ENCODE measurements at places on chromosomes 11 and 22. TPM values are rescaled to one million over a fixed set of nuclear protein-coding genes. Genes with fewer than 3 reads are reported as not detected.
A peak's percentile ranks its signal among the peaks of the same experiment; 100 is the strongest.

GRCh38 chr11:48091426-48092102 is 111.2 kb downstream of the PTPRJ start:
- DNase-seq = no peak
- H3K4me1 ChIP-seq = peaks cover 33% of the 10 kb centered on the region
- no peak overlapping the region for H3K4me3 ChIP-seq
- no peaks in the 10 kb centered on the region for H3K27me3 ChIP-seq
- H3K27ac ChIP-seq = no peak overlapping the region
- H3K36me3 ChIP-seq = no peaks in the 10 kb centered on the region

DNA sequence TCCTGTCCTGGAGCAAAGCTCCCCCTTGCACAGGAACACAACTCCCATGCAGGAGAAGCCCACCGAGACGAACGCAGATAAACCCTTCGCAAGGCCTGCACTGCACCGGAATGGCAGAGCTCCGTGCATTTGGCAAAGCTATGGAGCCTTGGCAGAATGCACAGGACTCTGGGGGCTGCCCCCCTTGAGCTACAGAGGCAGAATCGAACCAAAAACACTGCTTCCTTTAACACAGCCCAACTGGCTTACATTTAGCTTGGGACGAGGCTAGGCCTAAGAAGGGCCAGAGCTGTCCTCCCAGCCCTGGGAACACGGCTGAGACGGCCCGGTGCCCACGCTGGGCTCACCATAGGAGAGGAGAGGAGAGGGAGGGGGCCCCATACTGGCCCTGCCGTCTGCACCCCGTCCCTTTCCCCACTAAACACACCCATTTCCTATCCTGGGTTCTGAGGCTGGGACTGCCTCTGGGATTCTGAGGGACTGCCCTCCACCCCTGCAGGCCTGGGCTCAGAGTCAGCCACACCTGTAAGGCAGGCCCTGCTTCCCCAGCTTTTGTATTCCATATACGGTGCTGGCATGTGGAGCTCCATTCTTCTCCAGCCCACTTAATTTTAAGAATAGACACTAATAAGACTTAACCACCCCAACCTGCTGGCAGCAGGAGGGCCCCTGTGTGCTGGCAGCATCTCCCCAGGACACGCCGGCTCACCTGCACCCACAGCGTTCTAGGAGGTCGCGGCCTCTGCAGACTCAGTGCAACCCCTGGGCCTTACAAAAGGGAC is 32.9 kb downstream of the PPM1F start:
- H3K4me1 ChIP-seq = peaks cover 51% of the 10 kb centered on the region
- H3K27ac ChIP-seq = no peak overlapping the region
- DNase-seq = no peak
- H3K4me3 ChIP-seq = no peak overlapping the region
- peaks cover 44% of the 10 kb centered on the region for H3K36me3 ChIP-seq

GRCh38 chr11:68116126-68116525 is 5.1 kb downstream of the CHKA start:
- H3K27me3 ChIP-seq = no peaks in the 10 kb centered on the region
- DNase-seq = no peak
- H3K36me3 ChIP-seq = peaks cover 10% of the 10 kb centered on the region
- no peak overlapping the region for H3K4me3 ChIP-seq

- DNase-seq = no peak
- no peak overlapping the region for H3K27ac ChIP-seq
- no peak overlapping the region for H3K4me3 ChIP-seq
Observed at GRCh38 chr11:1483445-1483961, 3.1 kb downstream of the MOB2 start.

GRCh38 chr22:22407061-22407460 is 101.5 kb downstream of the ZNF280B start:
- H3K27me3 ChIP-seq = peaks cover 11% of the 10 kb centered on the region
- no peak overlapping the region for H3K27ac ChIP-seq
- no peaks in the 10 kb centered on the region for H3K36me3 ChIP-seq

GRCh38 chr11:119567688-119568582 is 145.0 kb upstream of the THY1 start:
- no peaks in the 10 kb centered on the region for H3K36me3 ChIP-seq
- no peak overlapping the region for H3K4me3 ChIP-seq
- no peak overlapping the region for H3K27ac ChIP-seq
- H3K27me3 ChIP-seq = no peaks in the 10 kb centered on the region
- no peak for DNase-seq

GRCh38 chr22:46969491-46969890 is 207.0 kb downstream of the TBC1D22A start:
- H3K4me1 ChIP-seq = peaks cover 38% of the 10 kb centered on the region
- no peaks in the 10 kb centered on the region for H3K27me3 ChIP-seq
- no peak for DNase-seq

GRCh38 chr11:61787928-61788491 is 4.4 kb downstream of the TMEM258 start:
- DNase-seq = peak; percentile 49
- H3K36me3 ChIP-seq = peaks cover 75% of the 10 kb centered on the region
- H3K4me1 ChIP-seq = peaks cover 26% of the 10 kb centered on the region
- H3K4me3 ChIP-seq = no peak overlapping the region

DNA sequence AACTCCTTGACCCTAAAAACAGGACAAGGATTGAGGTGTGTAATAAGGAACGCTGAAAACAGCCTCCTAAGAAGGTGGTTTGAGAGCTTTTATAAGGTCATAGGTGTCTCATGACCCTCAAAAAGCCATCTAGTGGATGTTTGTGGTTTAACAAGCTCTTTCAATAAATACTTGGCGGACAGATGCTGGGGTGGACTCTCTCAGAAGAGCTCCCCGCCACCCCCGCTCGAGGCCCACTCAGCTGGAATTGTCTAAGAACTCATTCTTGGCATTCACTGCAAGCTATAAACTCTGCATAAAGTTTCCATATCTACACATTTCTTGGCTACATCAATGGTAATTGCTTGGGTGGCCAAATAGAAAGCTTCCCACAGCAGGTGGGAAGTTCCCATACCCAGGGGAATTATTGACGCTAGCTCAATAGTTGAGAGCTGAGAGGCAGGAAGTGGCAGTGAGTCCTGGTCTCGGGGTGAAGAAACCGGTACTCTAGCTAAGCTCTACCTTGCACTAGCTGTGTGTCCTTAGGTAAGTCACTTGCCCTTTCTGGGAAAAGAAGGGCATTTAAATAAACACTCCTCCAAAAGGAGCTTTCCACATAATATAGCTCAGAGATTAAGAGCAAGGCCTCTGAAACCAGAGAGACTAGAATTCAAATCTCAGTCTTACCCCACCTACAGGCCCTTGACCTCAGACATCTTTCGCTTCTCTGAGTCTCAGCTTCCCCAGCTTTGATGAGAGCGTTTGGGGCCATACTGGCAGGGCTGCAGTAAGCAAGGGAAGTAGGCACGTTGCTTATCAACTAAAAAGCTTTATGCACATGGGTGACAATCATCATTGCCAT is 6.4 kb downstream of the MS4A15 start:
- no peaks in the 10 kb centered on the region for H3K4me1 ChIP-seq
- H3K27ac ChIP-seq = no peak overlapping the region
- DNase-seq = no peak
- H3K36me3 ChIP-seq = no peaks in the 10 kb centered on the region
- no peak overlapping the region for H3K4me3 ChIP-seq
- H3K27me3 ChIP-seq = no peaks in the 10 kb centered on the region

DNA sequence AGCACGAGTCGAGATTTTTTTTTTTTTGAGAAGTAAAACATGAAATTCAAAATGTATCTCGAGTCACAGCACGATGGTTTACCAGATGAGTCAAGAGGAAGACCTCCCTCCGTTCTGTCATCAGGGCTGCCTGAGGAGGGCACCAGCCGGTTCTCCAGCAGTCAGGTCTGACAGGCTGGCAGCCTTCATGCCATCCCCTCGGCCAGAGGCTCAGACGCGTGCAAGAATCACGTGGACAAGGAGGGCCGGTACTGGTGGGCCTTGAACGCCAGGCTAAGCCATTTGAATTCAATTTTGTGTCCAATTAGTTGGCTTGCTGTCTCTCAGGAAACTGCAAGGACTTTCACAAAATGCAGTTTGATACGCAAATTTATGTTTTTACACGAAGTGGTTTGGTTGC is 1412.2 kb downstream of the BRD1 start:
- H3K4me3 ChIP-seq = no peak overlapping the region
- peak; percentile 10 for DNase-seq
- H3K27me3 ChIP-seq = no peaks in the 10 kb centered on the region
- H3K36me3 ChIP-seq = no peaks in the 10 kb centered on the region

DNA sequence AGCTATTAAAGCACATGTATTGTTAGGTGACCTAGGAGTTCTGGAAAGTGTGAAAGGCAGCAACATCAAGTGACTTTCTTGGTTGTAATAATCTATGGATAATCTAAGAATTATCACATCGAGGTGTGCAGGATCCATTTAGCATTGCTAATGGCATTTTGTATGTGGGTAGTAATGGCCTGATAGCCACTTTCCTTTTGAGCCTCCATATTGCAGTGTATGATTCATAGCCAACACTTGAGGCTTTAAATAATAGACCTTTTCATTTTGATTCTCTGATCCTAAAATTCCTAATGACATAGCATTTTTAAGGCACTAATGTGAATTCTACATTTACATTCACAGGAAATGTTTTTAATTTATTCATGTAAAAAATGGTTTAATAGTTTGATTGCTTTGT is 759.4 kb downstream of the NELL1 start:
- no peaks in the 10 kb centered on the region for H3K36me3 ChIP-seq
- no peak overlapping the region for H3K27ac ChIP-seq

- DNase-seq = peak; percentile 81
- no peak overlapping the region for H3K27ac ChIP-seq
- peaks cover 5% of the 10 kb centered on the region for H3K27me3 ChIP-seq
- no peak overlapping the region for H3K4me3 ChIP-seq
- H3K36me3 ChIP-seq = no peaks in the 10 kb centered on the region
Observed at GRCh38 chr11:116078101-116078591, 573.9 kb upstream of the CADM1 start.

DNA sequence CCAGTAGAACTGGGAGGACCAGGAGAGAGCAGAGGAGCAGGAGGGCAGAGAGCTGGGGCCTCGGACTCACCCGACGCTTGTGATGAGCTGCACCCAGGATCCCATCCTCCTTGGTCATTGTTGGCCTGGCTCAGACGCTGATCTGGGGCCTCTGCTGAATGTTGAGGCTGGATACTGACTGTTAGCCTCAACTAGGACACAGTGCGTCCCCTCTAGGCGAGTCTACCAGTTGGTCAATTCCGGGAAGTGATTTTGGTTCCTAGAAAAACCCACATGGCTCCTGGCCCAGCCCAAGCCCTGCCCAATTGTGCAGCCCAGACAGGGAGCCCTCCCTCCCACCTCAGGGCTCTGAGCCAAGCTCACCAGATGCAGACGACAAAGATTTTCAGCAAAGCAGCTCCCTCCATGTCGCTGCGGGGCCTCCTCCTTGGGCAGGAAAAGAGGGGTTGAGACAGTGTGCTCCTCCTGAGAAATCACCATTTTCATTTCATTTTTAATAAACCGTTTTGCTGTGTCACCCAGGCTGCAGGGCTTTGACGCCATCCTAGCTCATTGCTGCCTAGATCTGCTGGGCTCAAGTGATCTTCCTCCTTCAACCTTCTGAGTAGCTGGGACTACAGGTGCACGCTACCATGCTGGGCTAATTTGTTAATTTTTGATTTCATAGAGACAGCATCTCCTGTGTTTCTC is at the start of gene APOL4:
TSS of gene APOL4 (minus strand) at position 180 of the 690 bp plus-strand sequence. CDS start at position 105, 75 bp downstream.
- H3K36me3 ChIP-seq = no peaks in the 10 kb centered on the region
- peaks cover 30% of the 10 kb centered on the region for H3K4me1 ChIP-seq
- DNase-seq = no peak
- peak within 1 kb of the TSS; percentile 75 for H3K27ac ChIP-seq
- H3K27me3 ChIP-seq = no peaks in the 10 kb centered on the region

The SSTR3 gene
- polyA plus RNA-seq = 2.3 TPM

The TBC1D22A gene
- polyA plus RNA-seq = 14.6 TPM

DNA sequence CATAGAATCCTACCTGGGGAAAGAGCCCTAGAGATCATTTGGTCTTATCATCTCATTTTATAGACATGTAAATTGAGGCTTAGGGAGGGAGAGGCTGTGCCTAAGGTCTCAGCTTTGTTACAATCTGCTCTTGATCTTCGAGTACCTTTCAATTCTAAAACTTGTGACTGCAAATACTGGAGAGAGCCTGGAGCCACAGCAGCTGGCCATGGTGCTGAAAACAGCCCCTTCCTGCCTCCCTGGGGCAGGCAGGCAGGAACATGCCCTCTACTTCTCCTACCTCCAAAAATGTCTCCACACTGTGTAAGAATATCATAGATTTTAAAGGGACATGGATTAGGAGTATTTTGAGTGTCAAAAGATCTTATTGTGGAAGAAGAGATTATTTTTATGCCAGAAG is 52.2 kb downstream of the C22orf42 start:
- no peak overlapping the region for H3K4me3 ChIP-seq
- no peaks in the 10 kb centered on the region for H3K4me1 ChIP-seq
- DNase-seq = no peak
- H3K27me3 ChIP-seq = peaks cover 4% of the 10 kb centered on the region
- H3K27ac ChIP-seq = no peak overlapping the region
- H3K36me3 ChIP-seq = no peaks in the 10 kb centered on the region

- no peaks in the 10 kb centered on the region for H3K27me3 ChIP-seq
- H3K4me1 ChIP-seq = peaks cover 37% of the 10 kb centered on the region
- H3K27ac ChIP-seq = no peak overlapping the region
Observed at GRCh38 chr11:125407046-125407445, 89.0 kb downstream of the FEZ1 start.

- no peak for DNase-seq
- H3K27ac ChIP-seq = peak overlapping the region; percentile 12
- H3K4me1 ChIP-seq = peaks cover 15% of the 10 kb centered on the region
- no peaks in the 10 kb centered on the region for H3K36me3 ChIP-seq
- peaks cover 61% of the 10 kb centered on the region for H3K27me3 ChIP-seq
Observed at GRCh38 chr11:128517451-128518230, 69.7 kb downstream of the ETS1 start.

- H3K27ac ChIP-seq = no peak overlapping the region
- H3K4me1 ChIP-seq = no peaks in the 10 kb centered on the region
- H3K36me3 ChIP-seq = no peaks in the 10 kb centered on the region
- no peaks in the 10 kb centered on the region for H3K27me3 ChIP-seq
- H3K4me3 ChIP-seq = no peak overlapping the region
Observed at GRCh38 chr11:107683807-107684206, 28.0 kb downstream of the SLN start.

DNA sequence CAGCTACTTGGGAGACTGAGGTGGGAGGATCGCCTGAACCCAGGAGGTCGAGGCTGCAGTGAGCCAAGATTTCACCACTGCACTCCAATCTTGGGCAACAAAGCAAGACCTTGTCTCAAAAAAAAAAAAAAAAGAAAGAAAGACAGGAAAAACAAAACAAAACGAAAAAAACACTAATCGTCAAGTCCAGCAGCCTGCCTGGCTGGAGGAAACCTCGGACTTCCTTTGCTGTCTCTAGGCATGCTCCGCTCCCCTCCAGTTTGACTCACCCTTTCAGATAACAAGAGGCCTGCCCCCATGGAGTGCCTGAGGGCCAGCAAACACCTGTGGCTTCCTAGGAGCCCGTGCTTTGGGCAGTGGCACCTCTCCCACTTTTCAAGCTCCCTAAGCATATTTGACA is 28.8 kb upstream of the CHKA start:
- H3K27ac ChIP-seq = no peak overlapping the region
- no peak for DNase-seq
- H3K4me1 ChIP-seq = peaks cover 25% of the 10 kb centered on the region
- no peaks in the 10 kb centered on the region for H3K27me3 ChIP-seq

Measured in spinal cord (tissue), 10 donors.